ENCODE measurements at places on chromosomes 12 and 14.

DNA sequence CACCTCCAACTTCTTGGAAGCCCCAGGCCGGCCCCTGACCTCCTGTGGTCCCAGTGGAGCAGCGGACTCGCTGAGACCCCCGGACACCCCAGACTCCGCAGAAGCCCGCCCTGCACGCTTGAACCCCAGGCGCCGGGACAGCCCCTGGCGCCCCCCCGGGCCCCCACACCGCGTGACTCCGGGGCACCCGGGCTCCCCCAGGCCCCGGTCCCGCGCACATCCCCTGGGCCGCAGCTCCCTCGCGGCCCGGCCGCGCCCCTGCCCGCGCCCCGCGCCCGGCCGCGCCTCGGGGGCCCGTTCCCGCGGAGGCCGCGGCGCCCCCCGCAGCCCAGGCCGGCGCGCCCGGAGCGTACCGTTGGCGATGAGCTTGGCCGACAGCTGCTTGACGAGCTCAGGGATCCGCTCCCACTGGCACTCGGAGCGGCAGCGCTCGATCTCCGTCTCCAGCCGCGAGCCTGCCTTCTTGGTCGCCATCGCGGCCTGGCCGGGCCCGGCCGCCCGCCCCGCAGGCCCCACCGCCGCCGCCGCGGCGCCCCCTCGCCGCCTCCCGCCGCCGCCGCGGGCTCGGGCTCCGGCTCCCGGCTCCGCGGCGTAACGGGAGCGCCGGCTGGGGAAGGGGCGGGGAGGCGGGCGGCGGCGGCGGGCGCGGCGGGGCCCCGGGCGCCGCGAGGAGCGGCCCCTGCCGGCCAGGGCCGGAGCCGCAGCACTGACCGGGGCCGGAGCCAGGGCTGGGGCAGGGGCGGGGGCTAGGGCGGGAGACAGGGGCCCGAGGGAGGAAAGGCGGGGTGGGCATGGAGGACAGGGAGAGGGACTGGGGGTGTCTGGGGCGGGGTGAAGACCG, at the start of gene TTC7B:
TTC7B (minus strand) TSS at position 609 of the 841 bp plus-strand sequence; CDS start at position 474, 135 bp downstream.
- peak; percentile 17 for DNase-seq

DNA sequence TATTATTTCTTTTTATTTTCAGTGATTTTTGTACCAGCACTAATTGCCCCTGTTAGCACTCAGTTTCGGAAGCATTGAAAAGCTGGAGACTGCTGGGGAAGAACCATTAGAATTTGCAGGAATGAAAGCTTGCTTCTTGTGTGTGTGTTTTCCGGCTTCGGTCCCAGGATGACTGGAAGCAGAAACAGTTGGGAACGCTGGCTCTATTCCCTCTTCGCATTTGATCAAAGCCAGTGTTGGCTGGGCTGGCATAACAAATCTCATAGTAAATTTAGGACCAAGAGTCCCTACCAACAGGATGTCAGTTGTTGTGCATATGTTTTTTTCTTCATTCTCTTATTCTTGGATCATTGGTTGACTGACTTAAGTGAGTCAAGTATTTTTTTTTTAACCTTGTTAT, 53.6 kb upstream of the TRAF3 start:
- DNase-seq: no peak

DNA sequence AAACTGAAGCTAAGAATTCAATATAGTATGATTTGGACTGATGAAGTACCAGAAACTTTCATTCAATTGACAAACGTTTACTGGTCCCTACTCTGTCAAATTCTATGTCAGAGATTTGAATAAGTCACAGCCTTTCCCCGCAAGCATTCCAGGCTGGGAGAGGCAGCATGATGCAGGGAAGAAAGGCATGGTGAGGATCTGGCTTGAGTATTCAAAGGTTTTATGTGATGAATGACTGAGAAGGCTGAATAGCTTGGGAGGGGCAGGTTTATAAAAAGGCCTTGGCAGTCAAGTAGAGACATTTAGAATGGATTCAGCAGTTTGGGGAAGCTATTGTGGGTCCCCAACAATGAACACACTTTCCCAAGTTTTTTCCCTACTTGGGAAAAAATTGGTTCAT, 431.8 kb downstream of the DPF3 start:
- no peak for DNase-seq

DNA sequence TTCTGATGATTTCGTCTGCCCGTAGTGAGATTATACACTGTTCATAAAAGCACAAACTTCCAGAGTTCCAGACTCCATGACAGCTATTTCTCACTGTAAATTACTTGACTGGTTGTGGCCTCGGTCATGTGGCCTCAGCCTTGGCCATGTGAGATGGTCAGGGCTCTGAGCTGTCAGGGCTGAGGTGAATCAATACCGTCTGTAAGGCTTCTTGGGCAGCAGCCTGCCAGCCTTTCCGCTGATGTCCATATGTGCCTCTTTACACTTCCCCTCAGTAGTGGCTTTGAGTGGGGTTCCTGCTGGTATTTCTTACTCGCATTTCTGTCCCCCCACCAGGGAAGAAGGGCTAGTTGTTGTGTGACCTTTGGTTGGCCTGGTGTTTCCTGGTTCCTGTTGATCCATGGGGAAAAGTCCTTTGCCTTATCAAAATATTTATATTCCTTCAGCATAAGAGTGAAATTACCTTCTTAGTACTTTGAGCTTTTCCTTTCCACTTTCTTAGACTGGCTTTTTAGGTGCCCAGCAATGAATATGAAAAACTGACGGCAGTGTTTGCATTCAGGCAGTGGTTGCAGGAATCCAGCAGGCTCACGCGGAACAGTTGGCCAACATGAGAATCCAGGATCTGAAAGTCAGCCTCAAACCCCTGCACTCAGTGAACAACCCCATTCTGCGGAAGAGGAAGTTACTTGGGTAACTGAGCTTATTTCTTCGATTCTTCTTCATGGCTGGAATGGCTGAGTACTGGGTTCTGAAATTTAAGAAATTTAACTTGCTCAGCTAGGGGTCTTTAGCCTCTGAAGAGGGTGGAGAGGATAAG, 46.1 kb downstream of the MAPKAPK5 start:
- no peak for DNase-seq

GRCh38 chr14:96094211-96094610, 55.0 kb downstream of the C14orf132 start:
- no peak for DNase-seq

GRCh38 chr12:16670456-16671050, 64.6 kb upstream of the LMO3 start:
- no peak for DNase-seq

DNA sequence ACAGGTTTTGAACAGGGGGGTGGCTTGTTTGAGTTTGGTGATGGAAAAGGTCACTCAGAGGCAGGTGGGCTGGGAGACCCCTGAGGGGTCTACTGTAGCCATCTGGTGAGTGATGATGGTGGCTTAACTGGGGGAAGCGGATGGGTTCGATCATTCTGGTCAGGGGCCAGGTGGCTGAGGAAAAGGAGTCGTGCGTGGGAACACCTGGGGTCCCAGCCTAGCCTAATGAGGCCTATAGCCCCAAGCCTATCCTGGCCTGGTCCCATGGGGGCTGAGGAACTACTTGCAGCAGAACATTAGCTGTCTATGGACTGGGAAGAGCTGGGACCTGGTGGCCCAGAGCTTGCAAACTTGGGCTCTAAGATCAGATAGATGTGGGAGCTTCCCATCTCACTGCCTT, 158.4 kb upstream of the MYL2 start:
- no peak for DNase-seq

DNA sequence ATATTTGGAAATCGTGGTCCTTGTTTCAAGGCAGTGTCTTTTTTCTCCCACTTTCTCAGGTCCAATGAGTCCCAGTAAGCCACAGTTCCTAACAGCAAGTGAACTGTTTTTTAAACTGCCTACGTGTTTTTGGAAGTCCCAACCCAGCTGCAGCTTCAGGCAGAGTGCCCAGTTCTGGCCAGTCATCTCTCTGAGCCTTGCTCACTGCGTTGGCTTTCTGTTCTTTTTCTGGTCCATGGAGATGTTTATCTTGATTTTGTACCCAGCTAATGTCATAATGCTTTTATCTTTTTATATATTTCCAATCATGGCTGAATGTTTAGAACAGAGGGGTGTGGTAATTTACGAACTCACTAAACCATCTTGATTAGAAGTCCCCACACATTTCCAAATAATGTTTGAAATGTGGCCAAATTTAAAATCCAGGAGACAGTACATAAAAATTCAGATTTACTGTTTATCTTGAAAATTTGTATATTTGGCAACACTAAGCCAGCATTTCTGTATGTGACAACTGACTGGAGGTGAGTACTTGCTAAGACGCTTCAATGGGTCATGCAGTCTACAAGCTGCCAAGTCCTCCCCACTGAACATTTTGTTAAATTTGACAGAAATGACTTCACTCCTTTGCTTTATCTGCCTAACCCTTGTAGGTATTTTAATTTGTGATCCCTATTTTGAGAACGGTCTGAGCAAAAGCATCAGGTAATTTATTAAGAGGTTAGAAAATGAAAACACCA, 46.1 kb upstream of the OTOGL start:
- no peak for DNase-seq

- DNase-seq: peak; percentile 36
Measured at GRCh38 chr12:55940065-55940732, 9.2 kb downstream of the DGKA start.

DNA sequence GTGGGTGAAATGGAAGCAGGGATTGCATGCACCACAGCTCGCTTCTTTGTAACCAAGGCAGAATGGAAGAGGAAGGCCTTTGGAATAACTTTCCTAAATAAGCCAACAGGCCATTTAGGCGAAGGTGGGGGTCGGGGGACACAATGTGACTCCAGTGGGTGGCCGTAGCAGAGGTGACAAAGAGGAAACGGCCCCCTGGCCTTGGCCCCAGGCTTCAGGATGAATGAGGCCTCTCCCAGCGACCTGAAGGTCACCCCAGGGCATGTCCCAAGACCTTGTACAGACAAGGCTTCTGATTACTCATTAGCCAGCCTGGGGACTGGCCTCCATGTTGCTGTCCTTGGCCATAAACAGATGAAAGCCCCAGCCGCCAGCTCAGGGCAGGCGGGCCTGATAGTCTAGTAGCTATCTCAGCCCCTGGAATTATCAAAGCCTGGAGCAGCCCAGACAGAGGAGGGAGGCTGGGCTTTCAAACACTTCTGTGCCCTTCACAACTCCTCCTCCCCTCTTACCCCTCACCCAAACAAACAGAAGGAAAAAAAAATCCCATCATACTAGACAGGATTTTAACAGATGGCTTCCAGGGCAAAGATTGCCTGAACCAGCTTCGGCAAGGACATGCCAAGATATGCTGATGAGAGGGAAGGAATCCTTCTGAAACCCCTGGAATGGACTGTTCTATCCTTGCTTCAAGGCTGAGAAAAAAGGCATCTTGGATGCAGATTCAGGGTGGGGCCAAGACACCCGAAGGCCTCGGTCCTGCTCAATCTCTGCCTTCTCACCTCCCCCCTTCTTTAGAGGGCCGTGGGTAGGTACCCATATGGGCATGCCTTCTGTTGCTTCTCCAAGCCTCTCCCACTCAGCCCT, 142.3 kb upstream of the PARP11 start:
- no peak for DNase-seq

DNA sequence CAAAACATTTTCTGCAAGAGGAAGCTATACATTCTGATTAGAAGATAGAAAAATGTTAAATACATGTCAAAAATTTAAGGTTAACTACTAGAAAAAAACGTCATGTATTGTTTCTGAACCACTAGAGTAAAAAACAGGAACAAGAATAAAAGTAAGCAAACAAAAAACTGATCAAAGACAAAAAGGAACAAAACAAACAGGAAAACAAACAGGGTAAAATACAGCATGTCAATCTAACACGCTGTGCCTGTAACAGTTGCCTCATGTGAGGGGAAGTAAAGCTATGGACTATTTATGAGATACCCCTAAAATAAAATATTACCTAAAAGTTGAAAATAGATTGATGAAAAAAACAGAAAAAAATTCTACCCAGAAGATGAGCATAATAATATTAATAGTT, 43.9 kb downstream of the EGLN3 start:
- no peak for DNase-seq

DNA sequence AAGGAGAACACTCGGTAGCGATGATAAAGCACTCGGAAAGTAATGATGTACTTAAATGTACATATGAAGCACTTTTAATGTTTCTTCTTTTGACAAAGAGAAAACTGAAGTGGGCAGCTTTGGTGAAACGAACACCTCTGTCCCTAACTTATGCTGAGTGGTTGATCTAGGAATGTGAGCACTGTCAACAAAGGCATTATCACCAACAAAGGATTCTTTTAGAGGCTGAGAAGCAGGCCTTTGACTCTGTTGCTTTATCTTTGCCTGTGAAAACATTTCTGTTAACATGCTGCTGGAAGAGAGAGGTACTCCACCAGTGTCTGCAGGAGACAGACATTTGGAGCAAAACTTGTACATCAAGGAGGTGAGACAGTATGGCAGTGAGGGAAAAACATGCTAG, 103.2 kb upstream of the VRK1 start:
- DNase-seq: no peak

- DNase-seq: no peak
Measured at GRCh38 chr12:93786656-93787397, 109.7 kb downstream of the CRADD start.

DNA sequence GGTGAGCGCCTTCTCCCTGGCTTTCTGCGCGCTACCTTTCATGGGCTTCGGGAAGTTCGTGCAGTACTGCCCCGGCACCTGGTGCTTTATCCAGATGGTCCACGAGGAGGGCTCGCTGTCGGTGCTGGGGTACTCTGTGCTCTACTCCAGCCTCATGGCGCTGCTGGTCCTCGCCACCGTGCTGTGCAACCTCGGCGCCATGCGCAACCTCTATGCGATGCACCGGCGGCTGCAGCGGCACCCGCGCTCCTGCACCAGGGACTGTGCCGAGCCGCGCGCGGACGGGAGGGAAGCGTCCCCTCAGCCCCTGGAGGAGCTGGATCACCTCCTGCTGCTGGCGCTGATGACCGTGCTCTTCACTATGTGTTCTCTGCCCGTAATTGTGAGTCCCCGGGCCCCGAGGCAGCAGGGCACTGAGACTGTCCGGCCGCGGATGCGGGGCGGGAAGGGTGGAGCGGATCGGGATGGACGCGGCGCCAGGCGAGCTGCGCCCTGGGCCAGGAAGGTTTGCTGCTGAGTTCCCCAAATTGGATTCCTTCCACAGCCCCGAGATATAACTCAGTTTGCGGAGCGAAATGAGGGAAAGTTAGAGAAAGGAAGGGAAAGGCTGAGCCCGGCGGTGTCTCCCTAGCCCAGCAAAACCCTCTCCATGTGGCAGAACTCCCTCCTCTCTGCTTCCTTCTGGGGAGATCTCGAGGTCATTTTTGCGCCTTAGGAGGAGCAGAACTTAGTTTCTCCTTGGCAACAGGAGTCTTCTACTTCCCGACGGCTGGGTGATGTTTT, 972 bp downstream of the PTGDR start:
- no peak for DNase-seq

GRCh38 chr14:102930753-102931579, 8.5 kb downstream of the AMN start:
- no peak for DNase-seq

DNA sequence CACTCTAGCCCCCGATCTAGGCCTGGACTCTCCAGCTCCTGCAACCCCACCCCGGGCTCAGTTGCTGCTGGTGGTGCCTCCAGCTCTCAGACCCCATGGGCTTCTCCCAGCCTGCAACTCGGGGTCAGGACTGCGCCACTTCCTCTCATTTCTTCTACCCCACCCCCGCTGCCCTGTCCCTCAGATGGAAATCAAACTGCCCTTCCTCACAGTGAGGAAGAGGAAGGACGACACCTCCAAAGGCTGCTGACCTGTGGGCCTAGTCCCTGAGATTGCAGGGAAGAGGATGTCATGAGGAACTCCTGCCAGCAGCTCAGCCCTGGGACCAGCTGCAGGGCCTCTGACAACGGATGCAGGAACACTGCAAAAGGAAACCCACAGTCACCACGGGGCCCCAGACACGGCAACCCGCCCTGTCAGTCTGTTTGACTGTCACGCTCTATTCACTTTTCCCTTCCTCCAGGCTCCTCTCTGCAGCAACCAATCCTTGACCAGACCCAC, 29.3 kb upstream of the PNMA1 start:
- DNase-seq: no peak

All from NCI-H1092 (cell line).